Hematopoietic multipotent progenitor cell treated with erythropoietin and hydrocortisone succinate and interleukin-3 and kit ligand, for 15 days (in vitro differentiated cells): ENCODE measurements at places on chromosomes 12 and 14.

- no peak for DNase-seq
Measured at GRCh38 chr14:76918256-76918781, 92.1 kb downstream of the LRRC74A start.

DNA sequence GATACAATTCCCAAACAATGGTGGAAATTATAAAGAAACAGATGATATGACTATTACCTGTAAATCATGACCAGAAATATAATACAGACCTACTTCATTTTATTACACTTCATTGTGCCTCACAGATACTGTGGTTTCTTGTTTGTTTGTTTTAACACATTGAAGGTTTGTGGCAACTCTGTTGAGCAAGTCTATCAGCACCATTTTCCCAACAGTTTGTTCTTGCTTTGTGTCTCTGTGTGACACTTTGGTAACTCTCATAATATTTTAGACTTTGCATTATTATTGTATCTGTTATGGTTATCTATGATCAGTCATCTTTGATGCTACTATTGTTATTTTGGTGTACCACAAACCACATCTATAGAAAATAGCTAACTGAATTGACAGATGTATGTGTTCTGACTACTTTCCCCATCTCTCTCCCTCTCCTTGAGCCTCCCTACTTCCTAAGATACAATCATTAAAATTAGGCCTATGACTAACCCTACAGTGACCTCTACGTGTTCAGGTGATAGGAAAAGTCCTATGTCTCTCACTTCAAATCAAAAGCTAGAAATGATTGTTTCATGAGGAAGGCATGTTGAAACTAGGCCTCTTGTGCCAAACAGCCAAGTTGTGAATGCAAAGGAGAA, 49.1 kb downstream of the FBXO33 start:
- DNase-seq, result no peak

DNA sequence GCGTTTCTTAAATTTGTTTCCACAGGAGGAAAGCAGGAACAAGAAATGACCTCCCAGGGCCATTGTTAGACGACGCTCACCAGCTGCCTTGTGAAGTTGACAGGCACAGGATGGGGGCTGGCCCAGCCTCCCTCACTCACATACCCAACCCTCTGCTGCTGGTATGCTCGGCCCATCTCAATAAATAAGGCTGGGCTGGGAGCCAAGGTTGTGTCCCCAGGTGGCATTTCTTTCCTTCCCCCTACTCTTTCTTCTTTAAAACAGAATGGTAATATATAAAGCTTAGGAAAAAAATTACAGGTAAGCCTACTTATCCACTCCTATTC, 93.0 kb downstream of the ACTN1 start:
- no peak for DNase-seq

DNA sequence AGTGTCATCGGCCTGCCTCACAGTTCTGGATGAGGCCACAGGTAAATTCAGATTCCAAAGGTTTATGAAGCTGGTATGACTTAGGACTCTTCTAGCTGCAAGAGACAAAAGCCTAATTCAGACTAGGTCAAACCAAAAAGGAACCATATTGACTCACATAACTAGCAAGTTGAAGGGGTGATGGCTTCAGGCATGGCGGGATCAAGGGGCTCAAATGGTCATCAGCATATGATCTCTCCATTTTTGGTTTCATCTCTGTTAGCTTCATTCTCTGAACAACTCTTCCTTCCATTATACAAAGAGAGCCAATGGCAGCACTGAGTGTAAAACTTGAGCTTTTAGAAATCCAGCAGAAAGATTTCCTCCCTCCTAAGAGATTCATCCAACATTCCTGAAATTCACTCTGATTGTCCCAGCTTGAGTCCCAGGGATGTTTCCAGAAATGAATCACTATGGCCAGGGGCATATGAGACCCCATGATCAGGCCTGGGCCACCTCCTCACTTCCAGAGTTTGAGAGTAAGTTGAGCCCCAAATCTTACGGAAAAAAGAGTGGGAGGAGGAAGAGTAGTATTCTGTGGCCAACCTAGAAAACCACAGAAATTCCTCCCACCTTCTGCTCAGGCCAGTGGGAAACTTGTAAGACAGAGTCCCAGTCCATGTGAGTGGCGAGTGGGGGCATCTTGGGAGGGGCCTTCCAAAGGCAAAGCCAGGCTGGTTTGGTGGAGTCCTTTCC, 2.0 kb upstream of the MAP1LC3B2 start:
- DNase-seq, result no peak

GRCh38 chr14:44700184-44700583, 193.1 kb upstream of the FSCB start:
- DNase-seq, result no peak

- DNase-seq, result no peak
Measured at GRCh38 chr12:119838826-119839600, 38.1 kb downstream of the CIT start.

DNA sequence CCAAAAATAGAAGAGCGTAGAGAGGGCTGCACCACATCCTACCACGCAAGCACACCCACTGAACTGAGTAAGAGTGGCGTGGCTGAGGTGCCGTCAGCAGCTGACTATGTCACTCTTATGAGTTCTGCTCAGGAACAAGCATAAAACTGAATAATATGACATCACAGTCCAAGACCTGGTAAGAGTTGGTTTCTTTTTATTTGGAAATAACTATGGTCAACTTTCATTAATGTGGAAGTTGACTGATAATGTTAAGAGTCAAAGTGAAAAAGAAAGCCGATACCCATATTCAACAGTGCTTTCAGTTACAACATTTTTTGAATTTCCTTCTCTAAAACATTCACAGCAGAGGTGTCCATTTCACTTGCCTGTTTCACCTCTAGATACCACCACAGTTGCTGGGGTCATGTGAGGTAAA, 44.6 kb downstream of the GNS start:
- no peak for DNase-seq
